ENCODE measurements at places on chromosomes 13 and 19.

- no peak for DNase-seq
Measured at GRCh38 chr13:46603165-46603603, 50.2 kb downstream of the LRCH1 start.

DNA sequence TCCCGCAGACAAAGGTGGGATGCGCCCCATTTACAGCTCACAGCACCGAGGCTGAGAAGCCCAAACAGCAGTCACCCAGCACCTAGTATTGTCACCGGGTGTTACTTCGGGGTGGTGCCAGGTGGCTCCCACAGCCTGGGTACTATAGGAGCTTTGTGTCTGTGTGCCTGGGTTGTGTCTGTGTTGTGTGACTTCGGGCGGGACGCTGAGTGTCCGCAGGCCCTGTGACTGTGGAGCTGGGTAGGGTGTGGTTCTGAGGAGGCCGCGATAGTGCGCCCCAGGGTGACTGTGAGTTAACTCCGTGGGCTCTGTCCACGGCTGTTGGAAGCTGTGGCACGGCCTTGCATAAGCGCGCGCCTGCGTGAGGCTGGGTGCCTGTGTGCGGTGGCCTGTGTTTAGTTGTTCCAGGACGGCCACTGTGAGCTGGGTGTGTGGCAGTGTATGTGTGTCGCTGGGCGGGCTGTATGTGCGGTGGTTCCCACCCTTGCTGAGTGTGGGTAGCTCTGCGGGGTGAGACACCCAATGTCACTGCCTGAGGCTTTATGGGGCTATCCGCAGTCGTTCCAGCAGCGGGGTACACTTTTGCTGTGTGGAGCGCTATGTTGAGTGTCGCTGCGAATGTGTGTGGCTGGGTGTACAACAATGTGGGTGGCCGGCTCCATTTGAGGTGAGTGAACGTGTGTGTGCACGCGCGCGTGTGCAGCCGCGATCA, 559 bp upstream of the SSBP4 start:
- DNase-seq, result no peak

- peak; percentile 70 for DNase-seq
Measured at GRCh38 chr19:18594096-18594823, 5.7 kb downstream of the REX1BD start.

DNA sequence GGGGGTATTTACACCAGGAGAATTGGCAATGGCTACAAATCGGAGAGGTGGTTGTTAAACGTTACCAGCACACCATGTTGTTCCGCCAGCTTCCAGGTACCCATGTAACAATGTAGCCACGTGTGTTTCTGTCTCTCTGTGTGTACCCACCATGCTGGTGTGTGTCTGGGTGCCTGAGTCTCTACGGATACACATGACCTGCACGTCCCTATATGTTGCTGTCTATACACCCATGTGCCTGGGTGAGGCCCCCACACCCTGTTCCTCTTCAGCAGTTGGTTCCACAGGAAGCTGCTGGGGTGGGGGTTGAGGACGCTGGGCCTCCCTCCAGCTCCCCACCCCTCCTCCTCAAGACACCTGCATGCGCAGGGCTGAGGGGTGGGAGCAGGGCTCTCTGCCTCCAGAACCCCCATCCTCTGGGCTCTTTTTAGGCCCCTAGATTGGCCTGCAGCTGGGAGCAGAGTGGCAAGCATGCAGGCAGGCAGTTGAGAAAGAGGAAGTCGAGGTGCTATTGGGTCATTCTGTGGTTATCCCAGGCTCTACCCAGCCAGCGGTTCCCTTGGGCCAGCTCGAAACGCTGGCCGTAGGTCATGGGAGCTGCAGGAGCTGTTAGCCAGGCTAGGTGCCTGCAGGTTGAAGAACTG, at the start of gene ARHGEF18:
ARHGEF18 (plus strand) TSS at position 351 of the 644 bp plus-strand sequence. CDS start 13,954 bp downstream, outside the sequence.
- DNase-seq, result peak; percentile 83

All from T-helper 1 cell (primary cell).